ENCODE measurements at places on chromosomes 7 and 10. TPM values are rescaled to one million over a fixed set of nuclear protein-coding genes. Genes with fewer than 3 reads are reported as not detected.

Gene SPAM1
- polyA plus RNA-seq, result not detected

Gene EIF5AL1
- polyA plus RNA-seq, result 0.45 TPM

Gene EPO
- not detected for polyA plus RNA-seq

Gene MTPN
- polyA plus RNA-seq, result 64.6 TPM

Gene LRRTM3
- 0.02 TPM for polyA plus RNA-seq

DNA sequence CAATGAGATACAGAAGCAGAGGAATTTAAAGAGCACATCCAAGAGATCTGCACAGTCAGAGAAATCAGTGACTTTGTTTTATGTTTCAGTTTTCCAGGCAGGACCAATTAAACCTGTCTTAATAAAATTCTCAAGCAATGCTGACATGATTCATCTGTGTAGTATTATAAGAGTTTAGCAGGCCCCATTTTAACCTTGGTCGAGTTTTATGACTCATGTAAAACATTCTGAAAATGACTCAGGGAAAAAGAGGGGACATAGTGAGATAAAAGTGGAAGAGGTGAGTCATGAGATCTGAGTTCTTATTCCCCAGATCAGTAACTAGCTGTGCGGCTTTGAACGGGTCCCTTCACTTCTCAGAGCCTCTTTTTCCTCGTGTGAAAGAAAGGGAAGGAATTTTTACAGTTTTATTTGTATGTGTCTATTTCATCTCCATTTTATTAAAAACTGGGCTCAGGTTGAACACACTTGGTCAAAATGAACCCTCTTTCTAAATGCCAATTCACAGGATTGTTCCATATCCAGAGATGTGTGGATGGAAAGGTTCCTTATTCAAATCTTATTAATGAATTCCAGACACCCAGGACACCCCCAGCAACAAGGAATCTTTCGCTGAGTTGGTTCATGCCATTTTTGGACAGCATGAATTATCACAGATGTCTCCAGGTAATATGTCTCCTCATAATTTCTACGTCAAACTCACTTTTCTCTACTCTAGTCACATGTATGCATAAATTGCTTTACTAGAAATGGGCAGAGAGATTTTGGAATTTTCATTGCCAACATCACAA lies 143.2 kb downstream of the JAZF1 start:
- no peak for DNase-seq

GRCh38 chr7:13047061-13047460 lies 359.6 kb downstream of the ARL4A start:
- no peak for DNase-seq

GRCh38 chr7:75814407-75814947 lies 871 bp upstream of the CCL24 start:
- DNase-seq, result no peak

DNA sequence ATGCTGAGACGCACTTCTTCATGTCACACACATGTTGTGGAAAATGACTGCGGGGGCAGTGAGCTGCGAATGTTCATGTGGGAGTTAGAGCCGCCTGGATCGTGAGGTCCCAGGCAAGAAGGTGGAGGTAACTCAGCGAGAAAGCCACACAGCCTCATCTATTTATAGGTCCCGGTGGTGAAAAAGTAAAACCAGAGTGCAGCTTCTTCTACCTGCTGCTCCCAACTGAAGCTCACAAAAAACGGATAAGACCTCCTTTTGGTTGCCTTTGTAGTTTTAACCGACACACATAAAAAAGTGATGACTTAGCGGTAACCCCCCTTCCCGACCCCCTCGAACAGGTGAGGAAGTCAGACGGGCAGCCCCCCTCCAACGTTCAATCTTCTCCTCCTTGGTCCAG lies 276.9 kb downstream of the GATA3 start:
- DNase-seq, result no peak

DNA sequence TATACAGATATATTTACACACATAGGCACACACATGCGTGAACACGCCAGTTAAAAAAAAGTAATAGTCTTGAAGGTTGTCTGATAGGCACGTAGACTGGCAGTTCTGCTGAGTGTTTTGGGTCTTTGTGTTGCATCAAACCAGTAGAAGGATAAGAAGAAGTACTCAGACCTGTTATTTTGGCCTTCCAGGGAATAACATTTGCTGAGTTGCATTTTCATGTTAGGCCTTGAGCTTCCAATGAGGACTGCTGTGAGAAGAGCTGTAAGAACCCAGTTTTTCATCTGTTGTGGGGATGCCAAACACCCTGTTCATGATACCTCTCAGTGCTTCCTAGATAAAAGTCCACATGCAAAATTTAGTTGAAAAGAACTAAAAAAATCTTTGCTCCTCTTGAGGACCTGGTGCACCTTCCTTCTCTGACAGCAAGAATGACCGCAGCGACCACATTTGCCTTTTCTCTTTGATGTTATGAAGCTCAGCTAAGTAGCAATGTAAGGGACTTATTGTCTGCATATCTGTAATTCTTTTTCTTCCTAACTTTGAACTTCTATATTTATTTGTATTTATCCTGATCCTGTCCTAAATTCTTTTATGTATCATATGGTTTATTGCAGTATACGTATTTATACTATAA lies 27.2 kb downstream of the HIPK2 start:
- no peak for DNase-seq

GRCh38 chr7:7808156-7808555 lies 89.7 kb upstream of the RPA3 start:
- no peak for DNase-seq

- DNase-seq, result no peak
Observed at GRCh38 chr10:5076615-5077014, 17.6 kb upstream of the AKR1C3 start.

DNA sequence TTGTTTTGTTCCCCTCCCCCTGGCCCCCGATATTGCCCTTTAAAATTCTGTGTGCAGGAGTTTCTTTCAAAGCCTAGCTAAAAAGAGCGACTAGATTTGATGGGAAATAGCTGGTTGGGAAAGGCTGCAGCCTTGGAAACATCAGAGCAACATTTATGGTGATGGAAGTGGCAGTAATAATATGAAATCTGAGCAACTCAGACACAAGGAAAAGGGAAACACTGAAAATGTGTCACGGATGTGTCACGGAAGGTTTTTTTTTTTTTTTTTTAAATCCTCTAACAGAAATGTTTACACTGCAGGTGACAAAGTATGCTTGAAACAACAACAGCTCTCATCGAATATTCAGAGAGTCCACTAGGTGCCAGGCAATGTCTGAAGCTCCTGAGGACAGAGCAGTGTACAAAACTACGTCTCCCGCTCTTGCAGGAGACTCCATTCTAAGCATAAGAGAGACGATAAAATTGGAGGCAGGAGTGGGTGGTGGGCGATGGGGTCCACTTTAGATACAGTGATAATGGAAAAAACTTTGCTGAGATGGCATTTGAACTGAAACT lies 143.0 kb downstream of the RSU1 start:
- no peak for DNase-seq

- no peak for DNase-seq
Observed at GRCh38 chr10:73816917-73817729, 5.7 kb upstream of the NDST2 start.

- no peak for DNase-seq
Observed at GRCh38 chr7:18962031-18962430, 155.4 kb downstream of the TWIST1 start.

- DNase-seq, result no peak
Observed at GRCh38 chr7:11753433-11753832, 78.6 kb downstream of the THSD7A start.

GRCh38 chr7:145812218-145812617 lies 304.4 kb upstream of the CNTNAP2 start:
- DNase-seq, result no peak

DNA sequence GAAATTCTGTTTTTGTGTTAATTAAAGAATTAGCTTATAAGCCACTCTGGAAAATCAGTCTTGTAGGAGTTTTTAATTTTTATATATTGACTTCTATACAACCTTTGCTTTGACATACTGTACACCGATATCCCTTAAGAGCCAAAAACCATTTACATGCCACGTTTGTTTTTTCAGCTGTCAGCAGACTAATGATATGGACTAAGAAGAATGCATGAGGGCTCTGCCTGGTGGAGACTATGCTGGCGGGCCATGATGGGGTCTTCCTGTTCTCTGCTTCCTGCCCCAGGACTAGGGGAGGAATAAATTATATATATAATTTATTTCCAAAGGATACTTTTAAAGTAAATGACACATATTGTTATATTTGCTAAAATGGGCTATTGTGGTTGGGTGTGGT lies 96.3 kb downstream of the CDK14 start:
- DNase-seq, result no peak

GRCh38 chr7:157877298-157878090 lies 540.7 kb downstream of the DNAJB6 start:
- DNase-seq, result no peak

DNA sequence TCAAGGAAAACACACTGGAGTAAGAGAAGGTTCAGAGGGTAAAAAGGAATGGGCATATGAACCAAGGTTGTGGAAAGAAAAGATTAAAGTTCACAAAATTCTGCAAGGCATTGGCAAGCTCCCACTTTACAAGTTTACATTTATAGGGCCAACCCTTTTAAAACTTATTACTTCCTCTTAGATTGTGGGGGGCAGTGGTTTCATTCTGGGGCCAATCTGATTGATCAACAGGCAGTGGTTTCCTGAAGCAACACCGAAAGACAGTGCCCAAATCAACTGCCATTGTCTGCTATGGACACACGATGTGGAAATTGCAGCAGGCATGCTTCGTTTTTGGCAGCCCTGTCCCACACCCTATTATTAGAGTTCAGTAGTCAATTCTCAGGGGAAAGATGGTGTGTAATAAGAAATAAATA lies 154.0 kb downstream of the SGMS1 start:
- DNase-seq, result peak; percentile 48

DNA sequence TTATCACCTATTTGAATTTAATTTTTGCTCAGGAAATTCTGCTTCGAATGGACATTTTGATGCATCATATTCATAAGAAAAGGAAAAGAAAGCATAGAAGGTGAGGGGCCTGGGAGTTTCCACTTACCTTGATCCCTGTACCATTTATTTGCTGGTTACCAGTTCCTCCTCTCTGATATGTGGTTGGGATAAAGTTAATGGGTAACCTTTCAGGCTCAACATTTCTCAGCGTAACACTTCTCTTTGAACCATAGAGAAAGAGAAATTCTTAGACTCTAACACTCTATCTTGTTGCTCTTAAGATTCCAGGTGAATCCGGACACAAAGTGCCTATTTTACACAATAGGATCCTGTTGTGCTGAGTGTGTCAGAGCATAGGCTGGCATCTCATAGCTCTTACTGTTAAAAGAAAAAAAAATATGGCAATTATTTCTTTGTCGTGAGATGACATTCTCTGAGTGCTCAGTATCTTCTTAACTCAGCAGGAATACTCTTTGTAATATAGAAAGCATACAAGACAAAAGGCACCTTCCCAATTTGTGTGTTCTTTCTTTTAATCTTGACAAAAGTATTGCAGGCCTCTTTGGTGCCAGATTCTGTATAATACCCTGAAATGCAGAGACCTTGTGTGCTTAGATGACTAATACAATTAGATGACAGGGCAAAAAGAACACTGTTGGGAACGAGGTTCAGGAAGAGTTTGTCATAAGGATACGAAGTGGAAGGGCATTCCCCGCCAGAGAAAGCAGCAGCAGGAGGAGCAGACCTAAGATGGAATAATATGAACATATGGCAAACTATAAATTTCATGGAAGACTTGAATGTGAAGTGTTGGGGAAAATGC lies 689.6 kb downstream of the NRG3 start:
- DNase-seq, result no peak

DNA sequence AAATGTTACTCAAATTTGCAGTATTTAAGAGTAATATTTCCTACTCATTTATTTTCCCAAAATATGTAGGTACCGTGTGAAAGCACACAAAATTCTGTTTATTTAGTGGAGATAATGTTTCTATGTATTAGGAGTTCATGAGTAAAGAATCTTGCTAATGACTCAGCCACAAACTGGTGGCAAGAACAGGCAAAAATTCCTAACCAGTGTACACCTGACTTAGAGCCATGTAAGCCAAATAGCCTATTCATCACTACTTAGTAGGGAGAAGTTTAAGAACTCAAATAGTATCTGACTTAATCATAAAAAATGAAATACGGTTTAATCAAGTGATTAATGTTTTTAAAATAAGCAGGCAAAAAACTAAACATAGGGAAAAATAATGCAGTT lies 169.0 kb downstream of the SRPK2 start:
- DNase-seq, result no peak

GRCh38 chr10:78584681-78585080 lies 484.1 kb upstream of the ZMIZ1 start:
- peak; percentile 77 for DNase-seq

DNA sequence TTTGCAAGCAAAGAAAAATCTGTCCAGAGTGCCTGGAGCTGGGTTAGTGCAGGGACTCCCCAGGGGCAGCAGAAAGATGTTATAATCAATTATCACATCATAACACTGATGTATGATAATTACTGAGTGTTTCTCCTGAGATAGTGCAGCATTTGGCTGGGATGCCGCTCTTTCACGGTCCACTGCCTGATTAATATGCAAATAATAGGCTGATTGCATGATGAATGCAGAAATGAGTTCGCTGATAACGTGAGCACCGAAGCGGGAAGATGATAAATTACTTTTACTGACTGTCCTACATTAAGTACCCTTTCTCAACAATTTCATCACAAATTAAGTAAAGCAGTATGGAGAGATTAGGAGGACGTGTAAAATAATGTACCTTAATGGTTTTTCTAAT lies 71.4 kb upstream of the SH2B2 start:
- DNase-seq, result no peak

DNA sequence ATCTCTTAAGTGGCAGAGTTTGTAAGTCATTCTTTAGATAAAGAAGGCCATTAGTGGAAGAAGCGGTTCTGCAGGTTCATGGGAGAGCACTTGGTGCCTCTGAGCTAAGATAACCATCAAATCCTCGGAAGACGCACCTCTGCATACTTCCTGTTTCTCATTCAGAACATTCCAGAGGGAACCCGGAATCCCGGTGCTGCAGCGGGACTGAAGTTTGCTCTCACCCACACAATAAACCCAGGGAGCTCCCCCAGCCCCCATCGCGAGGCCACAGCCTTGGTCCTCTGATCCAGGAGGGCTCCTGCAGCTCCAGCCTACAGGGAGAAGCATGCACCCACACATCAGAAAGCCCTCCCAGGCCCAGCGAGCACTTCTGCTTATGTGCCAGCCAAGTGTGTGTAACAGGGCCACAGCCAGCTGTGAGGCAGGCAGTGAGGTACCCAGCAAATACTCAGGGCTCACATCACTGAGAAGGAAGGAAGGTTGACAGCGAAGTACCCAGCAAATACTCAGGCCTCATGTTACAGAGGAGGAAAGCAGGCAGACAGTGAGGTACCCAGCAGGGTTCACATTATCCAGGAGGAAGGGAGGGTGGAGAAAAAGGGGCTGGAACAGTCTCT lies 142.4 kb downstream of the DIP2C start:
- DNase-seq, result no peak

DNA sequence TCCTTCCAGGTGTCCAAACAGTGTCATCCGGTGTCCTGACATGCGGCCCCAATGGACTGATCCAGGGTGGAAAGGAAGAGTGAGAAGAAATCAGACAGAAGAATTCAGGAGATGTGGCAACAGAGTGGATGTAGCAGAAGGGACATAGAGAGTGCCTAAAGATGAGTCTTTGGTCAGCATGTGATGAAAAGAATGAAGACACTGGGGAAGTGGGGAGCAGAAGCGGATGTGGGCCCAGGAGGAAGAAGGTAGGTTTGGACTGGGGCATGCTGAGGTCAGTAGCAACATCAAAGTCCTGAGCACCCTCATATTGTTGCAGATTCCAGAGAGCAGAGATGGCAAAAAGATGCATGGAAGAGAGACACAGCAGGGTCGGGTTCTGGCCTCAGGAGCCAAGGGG lies 71.8 kb upstream of the STEAP1B start:
- no peak for DNase-seq

- DNase-seq, result no peak
Observed at GRCh38 chr10:34547695-34548094, 267.4 kb downstream of the PARD3 start.
